ENCODE measurements at places on chromosomes 3 and 15.

- DNase-seq: no peak
These were observed 8.8 kb downstream of the GBE1 start for GRCh38 chr3:81752604-81753003.

DNA sequence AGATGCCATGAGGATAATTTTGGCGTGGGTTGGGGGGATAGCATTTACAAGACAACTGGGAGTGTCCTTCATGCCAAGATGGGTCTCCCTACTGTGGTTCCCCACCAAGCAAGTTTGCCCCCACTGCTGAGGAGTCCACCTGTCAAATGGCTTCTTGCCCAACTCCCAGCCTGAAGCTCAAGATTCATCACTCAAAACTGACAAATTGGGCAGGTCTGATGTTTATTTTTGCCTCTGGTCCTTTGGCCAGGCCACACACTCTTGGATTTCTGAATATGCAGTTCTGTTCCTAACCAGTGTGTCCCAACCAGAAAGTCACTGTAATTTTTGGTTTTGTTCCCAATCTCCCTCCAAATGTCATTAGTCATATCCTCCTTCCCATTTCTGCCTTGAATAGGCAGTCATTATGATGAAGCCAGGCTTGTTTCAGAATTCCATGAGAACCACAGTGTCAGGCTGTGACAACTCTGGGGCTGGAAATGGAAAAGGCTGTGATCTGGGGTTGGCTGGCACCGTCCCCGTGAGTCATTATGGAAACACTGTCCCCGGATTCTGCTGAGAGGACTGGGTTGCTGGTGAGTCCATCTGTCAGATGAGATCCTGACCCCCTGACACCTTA, 29.3 kb upstream of the MEF2A start:
- DNase-seq: no peak

DNA sequence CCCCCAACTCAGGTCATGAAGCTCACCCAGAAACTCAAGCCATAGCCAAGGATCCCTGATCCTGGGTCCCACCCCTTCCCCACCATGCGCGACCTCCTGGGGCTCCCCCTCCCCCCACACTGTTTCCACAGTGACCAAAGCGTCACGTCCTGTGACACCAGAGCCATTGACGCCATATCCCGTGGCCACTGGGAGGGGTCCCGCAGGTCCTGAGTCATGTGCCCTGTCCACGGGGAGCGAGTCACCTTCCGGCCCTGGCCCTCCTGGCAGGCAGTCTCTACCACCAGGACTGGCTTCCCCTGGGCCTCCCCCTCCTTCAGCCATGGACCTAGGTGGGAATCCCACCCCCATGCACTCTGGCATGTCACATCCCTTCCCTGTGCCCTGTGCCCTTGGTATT, 15.6 kb downstream of the SEMA3F start:
- DNase-seq: no peak

DNA sequence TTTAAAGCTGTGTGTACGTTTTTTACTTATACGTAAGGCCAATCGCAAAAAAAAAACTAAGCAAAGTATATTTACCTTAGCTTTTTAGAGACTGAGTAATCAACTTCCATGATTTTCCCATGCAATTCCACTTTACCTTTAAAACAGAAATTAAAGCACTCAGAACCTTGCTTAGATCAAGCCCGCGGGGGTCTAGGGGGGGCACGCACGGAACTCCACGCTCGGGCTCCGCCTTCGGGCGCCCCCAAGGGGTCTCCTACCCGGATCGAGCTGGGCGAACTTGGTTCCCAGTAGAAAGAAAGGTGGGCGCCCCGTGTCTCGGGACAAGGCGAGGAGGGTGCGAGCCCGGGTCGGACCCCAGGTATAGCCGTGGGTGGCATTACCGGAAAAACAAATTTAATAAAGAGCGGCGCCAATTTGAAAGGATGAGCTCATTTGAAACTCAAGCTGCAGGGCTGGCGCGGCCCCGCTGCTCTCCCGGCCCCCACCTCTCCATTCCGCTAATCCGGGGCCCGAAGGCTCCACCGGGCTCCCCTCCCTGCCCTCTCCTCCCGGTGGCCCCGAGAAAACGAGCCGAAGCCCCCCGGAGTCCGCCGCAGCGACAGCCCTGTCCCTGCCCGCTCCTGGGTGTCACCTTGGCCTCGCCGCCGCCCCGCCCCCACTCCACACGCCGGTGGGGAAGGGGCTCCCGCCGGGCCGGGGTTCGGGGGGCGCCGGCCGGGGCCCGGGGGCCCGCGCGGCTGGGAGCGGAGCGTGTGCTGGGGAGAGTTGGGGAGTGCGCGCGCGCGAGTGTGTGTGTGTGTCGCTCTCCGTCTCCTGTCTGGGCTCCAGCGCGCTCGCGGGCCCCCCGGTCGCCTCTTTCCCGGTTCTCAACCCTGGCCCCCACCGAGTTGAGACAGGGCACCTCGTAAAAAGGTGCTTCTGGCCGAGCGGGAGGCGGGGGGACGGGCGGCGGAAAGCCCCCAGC, 1.5 kb downstream of the IGF2BP2 start:
- DNase-seq: no peak

GRCh38 chr15:74795966-74796625, 14.2 kb downstream of the CSK start:
- DNase-seq: no peak

- DNase-seq: no peak
These were observed 117.3 kb downstream of the ETFA start for GRCh38 chr15:76193934-76194333.

GRCh38 chr3:155441026-155441425, 147.5 kb upstream of the STRIT1 start:
- DNase-seq: no peak

GRCh38 chr3:148857316-148857715, 7.8 kb upstream of the CPA3 start:
- no peak for DNase-seq

GRCh38 chr3:52401021-52401420, 43.9 kb downstream of the SEMA3G start:
- no peak for DNase-seq

Data from cortex of kidney (tissue), 1 donor.